Left lung (tissue), 14 donors: ENCODE measurements at places on chromosomes 5 and 9. TPM values are rescaled to one million over a fixed set of nuclear protein-coding genes. Genes with fewer than 3 reads are reported as not detected.

- no peak for DNase-seq
These were observed 41.9 kb upstream of the TESK1 start for GRCh38 chr9:35562895-35563780.

GRCh38 chr9:70784456-70784855 lies 337.0 kb downstream of the TRPM3 start:
- no peak for DNase-seq

DNA sequence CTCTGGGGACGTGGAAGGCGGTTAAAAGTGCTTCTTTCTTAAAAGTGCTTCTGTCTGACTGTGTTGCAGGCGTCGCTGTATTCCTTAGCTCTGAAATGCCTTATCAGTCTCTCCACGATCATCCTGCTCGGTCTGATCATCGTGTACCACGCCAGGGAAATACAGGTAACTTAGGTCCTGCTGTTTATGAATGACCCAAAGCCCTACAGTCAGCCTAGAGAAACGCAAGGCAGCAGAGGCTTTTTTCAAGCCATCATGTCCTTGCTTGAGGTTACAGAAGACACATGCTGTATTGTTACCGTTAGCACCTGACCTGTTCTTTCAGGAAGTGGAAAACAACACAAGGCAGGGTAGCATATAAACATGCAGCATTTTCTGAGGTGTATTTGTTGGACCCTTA lies 2.0 kb downstream of the KCNN2 start:
- DNase-seq: no peak

- DNase-seq: no peak
These were observed 581.7 kb upstream of the RIOK2 start for GRCh38 chr5:97764700-97765099.

DNA sequence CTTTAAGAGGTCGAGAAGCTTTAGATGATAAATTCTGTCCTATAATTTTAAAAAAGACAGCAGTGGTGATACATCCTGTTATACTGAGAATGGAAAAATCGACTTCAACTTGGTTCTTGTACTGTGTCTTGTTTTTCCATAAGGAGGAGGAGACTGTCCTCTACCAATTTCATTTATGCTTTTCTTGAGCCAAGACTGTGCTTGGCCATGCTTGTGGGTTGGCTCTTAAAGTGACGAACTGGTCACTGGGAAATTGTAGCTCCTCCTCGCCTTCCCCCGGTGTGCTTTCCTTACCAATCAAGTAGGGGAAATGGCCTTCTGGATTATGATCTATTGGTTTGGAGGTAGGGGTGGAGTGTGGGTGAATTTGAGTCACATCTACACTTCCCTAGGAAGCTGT lies 67.1 kb upstream of the HSPB3 start:
- DNase-seq: no peak

- no peak for DNase-seq
These were observed 78.6 kb downstream of the FREM1 start for GRCh38 chr9:14831661-14832060.

GRCh38 chr5:128470663-128471062 lies 67.4 kb downstream of the FBN2 start:
- no peak for DNase-seq

- no peak for DNase-seq
These were observed 232.7 kb upstream of the ACTBL2 start for GRCh38 chr5:57715296-57715695.

DNA sequence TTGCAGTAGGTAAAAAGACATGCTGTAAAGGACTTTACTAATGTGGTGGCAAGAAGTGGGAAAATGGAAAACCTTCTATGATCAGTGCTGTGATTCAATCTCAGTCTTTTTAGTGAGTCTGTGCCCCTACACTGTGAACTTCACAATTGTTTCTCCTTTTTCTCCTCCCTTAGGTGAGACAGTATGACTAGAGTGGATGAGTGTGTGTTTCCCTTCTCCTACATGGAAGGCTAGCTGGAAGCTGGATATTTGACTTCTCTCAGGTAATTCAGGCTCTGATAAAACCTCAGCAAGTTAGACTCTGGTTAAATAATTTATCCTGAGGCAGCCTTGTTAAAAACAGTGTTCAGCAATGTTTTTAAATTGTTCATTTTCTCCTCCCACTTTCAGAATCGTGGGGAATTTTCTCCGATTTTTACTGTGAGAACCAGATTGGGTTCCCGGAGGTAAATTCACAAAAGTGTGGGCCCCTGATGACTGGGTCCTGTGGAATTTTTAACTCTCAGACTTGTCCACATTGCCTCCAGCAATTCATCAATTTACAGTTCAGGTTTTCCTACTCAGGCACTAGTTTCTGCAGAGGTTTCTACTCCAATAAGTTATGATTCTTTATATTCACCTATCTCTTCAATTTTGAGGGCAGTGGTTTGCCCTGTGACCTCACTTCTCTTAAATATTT lies 149.1 kb upstream of the PIK3R1 start:
- no peak for DNase-seq

DNA sequence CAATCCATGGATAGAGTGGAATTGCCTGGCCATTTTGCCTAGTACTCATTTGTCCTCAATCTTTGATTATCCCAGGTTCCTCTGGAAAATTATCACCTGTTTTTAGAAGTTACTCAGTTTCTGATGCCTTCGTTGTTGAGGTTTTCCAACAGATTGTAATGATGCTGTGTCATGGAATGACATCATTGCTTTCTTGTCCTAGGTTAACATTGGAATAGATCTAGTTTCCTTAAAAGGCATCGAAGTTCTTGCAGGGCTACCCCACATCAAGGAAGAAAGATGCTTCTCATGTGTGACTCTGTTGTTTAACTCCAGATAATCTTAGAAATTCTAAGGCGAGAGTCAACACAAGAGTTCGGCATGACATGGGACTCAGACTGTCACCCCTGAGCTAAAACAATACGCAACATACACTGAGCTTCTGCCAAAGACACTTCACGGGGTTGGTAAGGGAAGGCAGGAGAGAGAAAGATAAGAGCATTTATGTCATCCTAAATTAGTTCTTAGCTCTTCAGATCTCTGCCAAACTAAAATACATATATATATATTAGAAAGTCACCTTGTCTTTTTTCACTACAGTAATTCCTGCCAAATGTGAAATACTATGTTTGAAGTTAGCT lies 293.2 kb upstream of the WWC1 start:
- no peak for DNase-seq

DNA sequence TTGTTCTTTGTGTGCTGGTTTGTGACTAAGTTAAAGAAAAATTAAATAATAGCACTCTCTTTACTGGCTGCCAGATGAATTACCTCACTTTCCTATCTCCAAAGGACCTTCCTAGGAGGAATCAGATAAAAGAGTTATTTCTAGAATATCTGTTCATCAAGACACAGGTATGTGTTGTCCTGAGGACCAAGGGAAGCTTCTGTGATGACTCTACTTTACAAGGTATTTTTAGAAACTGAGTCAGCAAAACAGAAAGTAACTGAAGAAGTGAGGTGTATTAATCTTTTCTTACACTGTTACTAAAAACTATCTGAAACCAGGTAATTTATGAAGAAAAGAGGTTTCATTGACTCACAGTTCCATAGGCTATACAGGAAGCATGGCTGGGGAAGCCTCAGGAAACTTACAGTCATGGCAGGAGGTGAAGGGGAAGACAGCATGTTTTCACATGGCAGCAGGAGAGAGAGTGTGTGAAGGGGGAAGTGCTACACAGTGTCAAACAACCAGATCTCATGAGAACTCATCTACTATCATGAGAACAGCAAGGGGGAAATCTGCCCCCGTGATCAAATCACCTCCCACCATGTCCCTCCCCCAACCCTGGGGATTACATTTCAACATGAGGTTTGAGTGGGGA lies 189.2 kb upstream of the DMAC1 start:
- DNase-seq: no peak

GRCh38 chr9:1294641-1295258 lies 244.6 kb downstream of the DMRT2 start:
- no peak for DNase-seq

GRCh38 chr5:72586788-72587530 lies 79.7 kb upstream of the ZNF366 start:
- DNase-seq: no peak

DNA sequence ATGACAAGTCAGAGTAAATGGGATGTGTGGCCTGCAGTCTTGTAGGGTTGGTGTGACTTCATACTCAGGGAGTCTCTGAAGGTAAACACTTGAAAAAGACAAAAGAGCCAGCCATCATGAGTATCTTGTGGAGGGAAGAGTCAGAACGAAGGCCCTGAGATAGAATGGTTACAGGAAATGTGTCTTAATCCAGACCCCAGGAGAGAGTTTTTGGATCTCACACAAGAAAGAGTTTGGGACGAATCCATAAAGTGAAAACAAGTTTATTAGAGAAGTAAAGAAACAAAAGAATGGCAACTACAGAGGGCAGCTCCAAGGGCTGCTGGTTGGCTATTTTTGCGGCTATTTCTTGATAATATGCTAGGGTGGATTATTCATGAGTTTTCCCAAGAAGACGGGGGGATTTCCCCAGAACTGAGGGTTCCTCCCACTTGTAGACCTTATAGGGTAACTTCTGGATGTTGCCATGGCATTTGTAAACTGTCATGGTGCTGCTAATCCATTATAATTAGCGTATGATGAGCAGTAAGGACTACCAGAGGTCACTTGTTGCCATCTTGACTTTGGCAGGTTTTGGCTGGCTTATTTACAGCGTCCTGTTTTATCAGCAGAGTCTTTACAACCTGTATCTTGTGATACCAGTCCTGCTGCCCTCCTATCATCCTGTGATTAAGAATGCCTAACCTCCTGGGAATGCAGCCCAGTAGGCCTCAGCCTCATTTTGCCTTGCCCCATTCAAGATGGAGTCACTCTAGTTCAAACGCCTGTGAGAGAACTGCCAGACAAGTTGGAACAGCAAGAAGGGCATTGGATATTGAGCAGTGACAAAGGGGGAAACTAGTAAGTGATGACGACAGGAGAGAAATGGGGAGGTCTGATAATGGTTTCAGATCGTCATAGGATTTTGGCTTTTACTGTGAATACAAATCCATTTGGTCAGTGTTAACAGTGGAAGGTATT lies 34.0 kb downstream of the MTRR start:
- no peak for DNase-seq

- no peak for DNase-seq
These were observed 1045.3 kb downstream of the TLE1 start for GRCh38 chr9:80644044-80644443.

- DNase-seq: no peak
These were observed 12.4 kb upstream of the PTGDS start for GRCh38 chr9:136964833-136965422.

DNA sequence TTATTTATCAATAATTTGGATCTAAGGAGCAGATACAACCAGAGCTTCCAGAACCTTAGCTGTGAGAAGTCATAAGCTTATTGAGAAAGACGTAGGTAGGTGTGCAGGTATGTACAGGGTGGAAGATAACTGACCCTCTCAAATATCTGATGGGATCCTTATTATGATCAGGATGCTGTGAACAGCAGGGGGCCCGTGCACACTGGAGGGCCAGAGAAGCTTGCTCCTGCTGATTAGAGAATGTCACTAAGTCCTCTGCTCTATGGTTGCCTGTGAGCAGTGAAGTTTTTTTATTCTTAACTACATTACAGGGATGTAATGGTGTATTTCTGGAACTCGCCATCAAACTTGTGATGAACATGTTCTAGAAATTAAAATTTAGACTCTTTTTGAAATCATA lies 108.9 kb upstream of the POU5F2 start:
- DNase-seq: no peak

PCDHGC4 gene
- 2.5 TPM for total RNA-seq

PCDHGB3 gene
- 2.4 TPM for total RNA-seq

MARCOL gene
- not detected for total RNA-seq

ANKRD34B gene
- total RNA-seq: 2.8 TPM

SHC3 gene
- 19.2 TPM for total RNA-seq

RASGEF1C gene
- total RNA-seq: not detected
